Stimulated activated CD4-positive, alpha-beta T cell treated with anti-CD3 and anti-CD28 coated beads, Interleukin-15, amount 100 ng/mL, for 1 hour (primary cell): ENCODE measurements at places on chromosomes 3 and 15.

- no peak for DNase-seq
Observed at GRCh38 chr15:43518197-43518761, 871 bp downstream of the MAP1A start.

GRCh38 chr3:195899701-195900435 lies 8.5 kb downstream of the TNK2 start:
- no peak for DNase-seq

- no peak for DNase-seq
Observed at GRCh38 chr15:80778964-80779657, at the start of gene CEMIP. CEMIP (plus strand) TSS chr15:80779370; CDS start chr15:80873880, 94,510 bp downstream.

GRCh38 chr3:42780398-42780797 lies 7.3 kb upstream of the CCDC13 start:
- no peak for DNase-seq

GRCh38 chr3:122227036-122227781 lies 43.7 kb downstream of the CASR start:
- no peak for DNase-seq

DNA sequence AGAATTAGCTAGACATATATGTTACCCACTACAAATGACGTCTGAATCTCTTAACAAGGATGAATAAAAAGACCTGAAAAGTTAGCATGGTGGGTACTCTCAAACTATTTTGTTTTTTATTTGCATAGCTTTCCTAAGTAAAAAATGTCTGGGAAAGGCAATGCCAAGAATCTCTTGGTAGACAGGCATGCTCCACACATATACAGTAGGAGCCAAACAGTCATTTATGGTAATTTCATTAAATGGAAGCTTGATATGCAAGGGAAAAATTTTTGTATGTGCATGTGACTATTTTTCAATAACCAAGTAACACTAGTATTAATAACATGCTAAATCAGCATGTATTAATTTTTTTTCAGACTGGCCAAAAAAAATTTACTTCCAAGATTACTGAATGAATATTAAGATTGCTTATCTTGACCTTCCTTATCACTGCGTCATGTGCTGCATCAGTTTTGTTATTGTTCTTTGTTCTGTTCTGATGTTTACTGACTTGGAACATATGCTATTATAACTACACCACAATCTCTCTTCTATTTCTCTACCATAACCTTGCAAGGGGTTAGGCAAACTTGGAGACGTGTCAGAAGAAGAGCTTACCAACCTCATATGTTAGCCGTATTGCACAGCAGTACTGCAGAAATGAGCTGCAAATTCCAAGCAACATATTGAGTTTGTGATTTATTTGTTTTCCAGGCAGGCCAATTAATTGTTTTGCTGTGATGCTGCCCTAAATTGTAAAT lies 255.3 kb downstream of the RBMS3 start:
- DNase-seq, result no peak

- no peak for DNase-seq
Observed at GRCh38 chr3:32373844-32374243, 17.8 kb upstream of the CMTM7 start.

- DNase-seq, result no peak
Observed at GRCh38 chr15:68599560-68600071, 20.8 kb downstream of the CORO2B start.
